Stimulated activated CD8-positive, alpha-beta memory T cell treated with anti-CD3 and anti-CD28 coated beads, Interleukin-15, amount 100 ng/mL, for 4 hours (primary cell): ENCODE measurements at places on chromosomes 4 and X.
A peak's percentile ranks its signal among the peaks of the same experiment; 100 is the strongest.

- DNase-seq, result no peak
Measured at GRCh38 chrX:101759000-101759399, 99.3 kb upstream of the ARMCX2 start.

DNA sequence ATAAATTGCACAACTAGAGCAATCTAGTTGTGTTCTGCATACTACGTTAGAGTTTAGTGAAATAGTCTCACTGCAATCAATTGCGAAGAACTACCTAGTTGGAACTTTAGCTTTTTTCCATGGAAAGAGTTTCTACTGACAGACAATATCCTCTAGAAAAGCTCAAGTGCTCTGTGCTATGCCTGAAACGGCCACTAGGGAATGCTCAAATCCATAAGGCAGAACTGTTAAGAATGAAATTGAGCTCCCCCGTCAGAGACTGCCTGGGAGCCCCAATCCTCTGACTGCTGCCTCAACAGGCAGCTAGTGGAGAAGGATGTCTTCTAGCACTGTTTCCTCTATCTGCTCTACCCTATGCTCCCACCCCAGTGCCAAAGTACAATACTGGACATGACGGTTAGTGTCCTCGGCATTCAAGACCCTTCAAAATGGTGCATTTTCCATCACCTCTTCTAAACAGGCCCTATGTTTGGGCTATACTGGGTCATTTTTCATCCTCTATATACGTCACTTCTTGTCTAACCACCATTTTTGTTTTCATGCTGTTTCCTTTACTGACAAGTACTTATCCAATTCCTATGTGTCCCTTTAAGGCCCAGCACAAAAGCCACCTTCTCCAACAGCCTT is 35.3 kb downstream of the FRMD7 start:
- peak; percentile 0 for DNase-seq

GRCh38 chr4:84497504-84498202 is 1.4 kb downstream of the NKX6-1 start:
- DNase-seq, result no peak

- no peak for DNase-seq
Measured at GRCh38 chr4:48899950-48900349, 6.6 kb downstream of the OCIAD2 start.

DNA sequence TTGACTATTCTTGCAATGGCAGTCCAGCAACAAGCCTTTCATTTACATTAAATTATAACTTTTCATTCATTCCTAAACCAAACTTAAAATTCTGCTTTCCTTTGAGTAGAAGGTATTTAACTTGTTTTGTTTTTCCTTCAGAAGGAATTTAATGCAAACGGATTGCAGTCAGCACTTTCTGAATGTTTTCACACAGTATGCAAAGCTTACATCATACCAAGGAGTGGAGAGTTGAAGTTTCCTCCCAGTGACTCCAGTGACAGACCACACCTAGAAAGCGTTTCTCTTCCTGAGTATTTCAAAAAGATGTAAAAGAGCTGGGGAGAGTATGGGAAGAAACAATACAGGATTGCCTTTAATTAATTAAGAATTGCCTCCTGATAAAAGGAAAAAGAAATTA is 8.1 kb downstream of the EPGN start:
- DNase-seq, result no peak

- DNase-seq, result no peak
Measured at GRCh38 chrX:1558761-1559468, 21.9 kb upstream of the P2RY8 start.

DNA sequence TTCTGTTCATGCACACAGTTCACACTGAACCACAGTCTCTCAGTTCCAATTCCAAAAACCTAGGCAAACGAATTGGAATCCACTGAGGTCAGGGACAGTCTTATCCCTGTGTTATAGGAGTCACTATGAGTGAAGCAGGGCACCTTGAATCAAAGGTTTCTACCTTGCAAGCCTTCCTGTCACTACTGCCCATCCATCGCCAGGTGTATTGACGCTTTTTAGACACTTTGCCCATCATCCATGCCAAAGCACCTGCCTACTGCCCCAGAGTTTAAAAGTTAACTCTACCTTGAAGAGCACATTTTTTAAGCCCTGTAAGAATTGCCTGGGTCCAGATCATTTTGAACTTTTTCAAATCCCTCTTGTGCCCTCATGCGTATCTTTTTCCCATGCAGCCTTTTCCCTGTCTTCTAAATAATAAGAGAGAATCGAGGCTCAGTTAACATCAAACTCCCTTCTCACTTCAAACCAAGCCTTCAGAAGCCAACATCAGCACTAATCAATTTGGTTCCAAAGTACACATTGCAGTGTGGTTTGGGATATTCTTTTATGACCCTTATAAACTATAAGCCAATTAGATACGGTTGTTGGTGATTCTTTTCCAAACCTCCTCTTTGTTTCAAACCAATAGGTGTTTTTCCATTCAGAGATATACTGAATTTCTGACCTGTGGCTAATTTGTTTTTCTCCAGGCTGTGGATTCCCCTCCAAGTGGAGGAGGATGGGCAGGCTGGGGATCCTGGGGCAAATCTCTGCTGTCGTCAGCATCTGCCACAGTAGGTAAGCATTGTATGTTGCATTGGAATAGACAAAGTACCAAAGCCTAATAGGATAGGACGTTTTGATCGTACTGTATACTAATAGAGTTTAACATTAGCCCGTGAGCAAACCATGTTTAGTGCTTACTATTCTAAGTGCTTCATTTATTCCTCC is 23.7 kb downstream of the FAM114A1 start:
- DNase-seq, result no peak
